ENCODE measurements at places on chromosomes 2 and 18.

GRCh38 chr2:128599700-128600099, 281.0 kb upstream of the HS6ST1 start:
- no peak for DNase-seq

GRCh38 chr2:24181849-24182248, 7.0 kb downstream of the FAM228A start:
- DNase-seq = no peak

GRCh38 chr18:23049698-23050373, 85.4 kb upstream of the CABLES1 start:
- DNase-seq = no peak

DNA sequence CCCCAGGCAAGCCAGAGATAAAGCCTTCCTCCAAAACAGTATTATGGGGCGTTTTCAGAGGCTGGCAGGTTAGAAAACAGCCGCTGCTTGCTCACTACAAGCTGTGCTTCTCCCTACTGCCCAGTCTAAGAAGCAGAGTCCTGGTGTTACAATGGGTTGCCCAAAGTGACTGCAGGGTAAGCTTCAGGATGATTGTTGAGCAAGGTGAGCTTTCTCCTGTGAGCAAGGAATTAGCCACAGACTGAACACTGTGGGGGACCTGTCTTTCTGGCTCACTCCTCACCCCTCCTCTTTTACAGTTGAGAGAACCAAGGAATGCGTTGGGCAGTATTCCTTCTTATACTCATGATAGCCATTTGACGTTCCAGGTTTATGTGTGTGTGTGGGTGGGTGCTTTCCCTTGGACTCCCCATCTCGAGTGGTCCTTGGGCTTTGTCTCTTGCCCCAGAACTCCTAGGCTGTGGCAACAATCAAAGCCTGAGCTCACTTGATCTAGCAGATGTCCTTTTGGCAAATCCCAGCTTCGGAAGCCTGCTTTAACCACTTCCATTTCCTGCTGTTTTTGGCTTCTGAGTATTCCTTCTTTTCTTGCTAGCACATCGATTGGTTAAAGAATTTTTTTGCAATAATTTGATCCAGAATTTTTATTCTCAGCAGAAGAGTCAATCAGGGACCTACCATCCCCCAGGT, 47.5 kb downstream of the KDM3A start:
- DNase-seq = no peak

- peak; percentile 49 for DNase-seq
These were observed 50.1 kb upstream of the LPIN2 start for GRCh38 chr18:3062798-3063680.

DNA sequence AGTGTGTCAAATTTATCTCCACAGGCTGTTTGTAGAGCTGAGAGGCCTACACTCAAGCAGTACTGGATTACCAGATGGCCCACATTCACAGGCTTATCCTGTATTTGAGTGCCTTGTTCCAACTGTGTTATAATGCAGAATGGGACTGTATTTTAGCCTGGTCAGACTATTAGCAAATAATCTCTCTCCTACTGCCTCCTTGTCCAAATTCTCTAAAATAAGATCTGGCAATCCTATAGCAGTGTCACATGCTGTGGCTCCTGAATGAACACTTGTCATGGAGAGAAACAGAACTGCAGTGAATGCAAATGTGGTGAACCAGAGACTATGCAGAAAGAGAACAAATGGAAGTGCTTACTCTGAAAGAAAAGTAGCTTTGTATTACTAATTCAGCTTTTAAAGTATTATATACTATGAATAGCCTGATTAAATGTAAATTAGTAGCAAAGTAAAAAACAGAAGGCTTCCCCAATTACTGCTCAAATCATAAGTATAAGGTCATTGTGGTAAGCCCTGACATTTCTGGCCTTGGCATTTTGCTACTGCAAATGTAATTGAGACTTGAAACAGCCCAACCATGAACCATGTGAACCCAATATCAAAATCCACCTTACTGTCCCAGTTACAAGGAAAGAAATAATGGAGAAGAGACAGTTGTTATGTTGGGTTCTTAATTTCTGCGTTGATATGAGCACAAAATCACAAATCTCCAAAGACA, 80.0 kb downstream of the MAP4K3 start:
- no peak for DNase-seq

GRCh38 chr18:34697891-34698290, 12.2 kb upstream of the DTNA start:
- DNase-seq = no peak

Data from fibroblast of mammary gland (primary cell).